ENCODE measurements at places on chromosomes 6 and 20.

DNA sequence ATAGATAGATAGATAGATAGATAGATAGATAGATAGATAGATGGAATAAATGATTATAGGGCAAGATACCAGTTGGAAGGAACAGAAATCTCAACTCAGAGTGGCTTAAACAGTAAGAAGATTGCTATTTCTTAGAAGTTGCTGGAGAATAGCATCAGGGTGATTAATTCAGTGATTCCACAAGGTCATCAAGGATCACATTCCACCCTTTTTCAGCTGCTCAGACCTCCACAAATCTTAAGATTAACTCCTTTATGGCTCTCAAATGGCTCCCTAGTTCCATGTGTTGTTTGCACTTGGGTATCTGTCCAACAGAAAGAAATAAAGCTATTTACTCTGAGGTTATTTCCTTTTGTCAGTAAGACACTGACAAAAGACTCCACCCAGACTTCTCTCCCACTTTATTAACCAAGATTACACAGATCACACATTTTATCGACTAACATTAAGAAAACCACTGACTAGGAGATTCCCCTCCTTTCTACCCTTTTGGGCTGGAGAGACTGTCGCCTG lies 68.3 kb upstream of the KIF16B start:
- no peak for DNase-seq

DNA sequence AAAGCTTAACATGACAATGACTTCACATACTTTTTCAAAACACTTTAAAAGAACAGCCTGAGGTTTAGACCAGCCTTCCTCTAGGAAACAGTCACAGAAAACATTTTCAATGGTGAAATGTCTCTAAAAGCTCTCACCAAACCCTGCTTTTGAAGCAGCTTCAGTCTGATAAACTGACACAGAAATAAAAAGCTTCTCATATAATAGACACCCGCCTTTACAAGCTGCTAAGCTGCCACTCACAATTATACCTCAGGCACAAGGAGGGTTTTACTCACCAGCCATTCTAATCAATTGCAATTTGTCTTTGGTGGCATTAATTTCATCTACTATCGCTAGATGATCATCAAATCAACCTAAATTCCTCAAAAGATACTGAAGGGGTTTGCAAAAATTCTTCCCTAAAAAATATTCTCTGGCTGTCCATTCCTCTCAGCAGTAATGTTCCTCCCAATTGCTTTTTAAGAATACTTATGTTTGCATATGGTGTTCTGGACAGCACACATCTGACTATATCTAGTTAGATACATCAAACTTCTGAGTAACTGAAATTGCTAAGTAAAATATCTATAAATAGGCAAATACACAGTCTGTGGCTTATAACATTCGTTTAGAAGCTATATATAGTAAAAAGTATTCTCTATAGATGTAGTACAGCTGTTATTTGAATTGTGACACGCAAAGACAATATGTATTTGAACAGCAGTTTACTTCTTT lies 29.4 kb downstream of the KIF13A start:
- DNase-seq = no peak

GRCh38 chr6:2560917-2561698 lies 189.6 kb downstream of the MYLK4 start:
- no peak for DNase-seq

DNA sequence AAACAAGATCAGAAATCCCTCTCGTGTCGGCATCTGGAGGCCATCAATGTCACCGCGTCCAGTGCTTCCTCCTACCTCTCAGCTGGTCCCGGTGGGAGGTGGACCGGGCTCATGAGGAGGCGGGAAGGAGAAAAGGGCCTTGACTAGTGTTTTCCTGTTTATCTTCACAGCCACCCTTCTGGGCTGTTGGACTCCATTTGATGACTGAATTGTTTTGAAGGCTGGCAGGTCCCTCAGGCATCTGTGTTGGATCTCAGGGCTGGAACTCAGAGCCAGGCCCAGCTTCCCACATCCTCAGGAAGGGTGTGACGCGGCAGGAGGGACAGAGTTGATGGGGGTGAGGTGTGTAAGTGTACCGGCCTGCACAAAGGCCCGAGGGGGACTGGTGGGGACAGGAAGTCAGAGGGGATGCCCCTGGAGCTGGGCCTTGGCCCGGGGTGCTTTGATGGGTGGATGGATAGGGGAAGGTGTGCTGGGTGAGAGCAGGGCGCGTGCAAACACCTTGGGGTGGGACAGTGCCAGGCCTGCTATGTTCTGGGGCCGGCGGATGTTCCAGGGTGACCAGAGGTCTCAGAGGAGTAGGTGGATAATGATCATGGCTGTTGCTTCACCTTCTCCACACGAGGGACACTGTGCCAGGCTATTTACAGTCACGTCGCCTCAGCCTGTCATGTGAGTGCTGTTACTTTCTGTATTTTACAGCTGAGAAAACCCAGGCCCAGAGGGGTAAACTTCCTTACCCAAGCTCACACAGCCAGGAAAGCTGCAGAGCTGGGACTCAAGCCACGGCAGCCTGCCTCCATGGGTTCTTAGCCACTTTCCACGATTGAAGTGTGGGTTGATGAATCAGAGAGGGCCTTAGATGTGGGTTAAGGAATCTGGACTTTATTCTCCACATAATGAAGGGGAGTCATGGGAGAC lies 17.9 kb upstream of the CHMP4B start:
- DNase-seq = no peak

DNA sequence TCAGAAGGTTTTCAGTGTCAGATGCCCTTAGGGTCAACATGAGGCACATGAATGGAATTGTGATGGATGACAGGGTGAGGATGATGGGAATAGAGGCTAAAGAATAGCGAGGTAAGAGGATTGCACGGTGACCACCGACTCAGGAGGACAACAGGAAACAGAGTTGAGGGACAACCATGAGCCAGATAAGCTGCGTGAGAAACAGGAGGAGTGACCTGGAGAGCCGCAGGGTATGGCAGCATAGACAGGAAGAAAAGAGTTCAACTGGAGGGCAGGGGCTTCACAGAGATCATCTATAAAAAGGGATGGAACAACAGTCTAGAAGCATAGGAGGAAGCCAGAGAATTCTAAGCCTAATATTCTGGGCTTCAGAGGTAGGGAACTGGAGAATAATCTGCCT lies 84.7 kb upstream of the ENPP5 start:
- DNase-seq = no peak

DNA sequence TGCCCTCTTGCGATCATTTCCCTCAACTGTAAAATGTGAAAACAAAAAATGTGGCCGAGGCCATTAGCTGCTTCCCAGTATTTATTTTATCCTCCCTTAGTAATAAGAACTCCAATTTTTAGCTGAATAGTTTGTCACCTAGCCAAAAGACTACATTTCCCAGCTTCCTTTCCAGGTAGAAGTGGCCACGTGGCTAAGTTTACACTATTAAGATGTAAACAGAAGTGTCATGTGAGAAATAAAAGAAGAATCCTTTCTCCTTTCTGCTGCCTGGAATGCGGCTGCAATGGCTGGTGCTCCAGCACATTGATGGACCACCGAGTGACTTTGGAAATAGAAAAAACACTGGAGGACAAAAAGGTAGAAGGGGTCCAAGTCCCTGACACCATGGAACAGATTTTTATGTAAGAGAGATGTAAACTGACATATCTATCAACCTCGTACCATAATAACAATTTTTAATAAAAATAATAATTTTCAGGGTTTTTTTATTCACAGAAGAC lies 268.8 kb downstream of the PKHD1 start:
- DNase-seq = no peak

- no peak for DNase-seq
These were observed 267.6 kb upstream of the SGK1 start for GRCh38 chr6:134585517-134585873.

DNA sequence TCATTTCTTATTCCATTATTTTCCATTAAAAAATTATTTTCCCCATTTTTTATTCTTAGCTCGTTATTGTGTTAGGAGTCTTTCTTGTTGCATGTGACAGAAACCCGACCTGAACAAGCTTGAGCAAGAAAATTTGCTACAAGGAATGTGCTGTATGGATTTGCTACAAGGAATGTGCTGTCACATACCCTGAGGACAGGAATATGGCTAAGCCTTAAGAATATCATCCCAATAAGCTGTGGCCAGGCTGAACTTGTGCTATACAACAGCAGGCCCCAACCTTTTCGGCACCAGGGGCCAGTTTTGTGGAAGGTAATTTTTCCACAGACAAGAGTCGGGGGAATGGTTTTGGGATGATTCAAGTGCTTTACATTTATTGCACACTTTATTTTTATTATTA lies 114.0 kb downstream of the TRMT11 start:
- DNase-seq = no peak

GRCh38 chr20:32586291-32586690 lies 1.2 kb upstream of the NOL4L start:
- no peak for DNase-seq

- DNase-seq = no peak
These were observed 48.4 kb downstream of the DHX35 start for GRCh38 chr20:39010496-39010895.

GRCh38 chr6:108596956-108597355 lies 36.2 kb downstream of the FOXO3 start:
- DNase-seq = no peak

DNA sequence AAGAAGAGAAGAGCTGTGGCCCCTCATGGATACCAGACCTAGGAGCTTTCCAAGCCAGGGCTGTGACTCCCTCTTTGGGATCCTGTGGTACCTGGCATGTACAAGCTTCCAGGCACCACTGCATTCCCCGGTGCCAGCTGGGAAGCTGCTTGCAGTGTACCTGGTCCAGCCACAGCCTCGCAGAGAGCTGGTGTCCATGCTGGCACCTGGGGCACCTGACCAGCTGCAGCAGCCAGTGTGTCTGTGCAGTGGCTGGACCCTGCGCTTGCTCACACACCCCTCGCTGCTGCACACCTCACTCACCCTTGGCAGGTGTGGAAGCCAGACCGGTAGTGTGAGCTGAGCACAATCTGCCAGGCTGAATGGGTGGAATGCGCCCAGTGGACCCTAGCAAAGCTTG lies 190.9 kb upstream of the MAN1A1 start:
- DNase-seq = no peak

DNA sequence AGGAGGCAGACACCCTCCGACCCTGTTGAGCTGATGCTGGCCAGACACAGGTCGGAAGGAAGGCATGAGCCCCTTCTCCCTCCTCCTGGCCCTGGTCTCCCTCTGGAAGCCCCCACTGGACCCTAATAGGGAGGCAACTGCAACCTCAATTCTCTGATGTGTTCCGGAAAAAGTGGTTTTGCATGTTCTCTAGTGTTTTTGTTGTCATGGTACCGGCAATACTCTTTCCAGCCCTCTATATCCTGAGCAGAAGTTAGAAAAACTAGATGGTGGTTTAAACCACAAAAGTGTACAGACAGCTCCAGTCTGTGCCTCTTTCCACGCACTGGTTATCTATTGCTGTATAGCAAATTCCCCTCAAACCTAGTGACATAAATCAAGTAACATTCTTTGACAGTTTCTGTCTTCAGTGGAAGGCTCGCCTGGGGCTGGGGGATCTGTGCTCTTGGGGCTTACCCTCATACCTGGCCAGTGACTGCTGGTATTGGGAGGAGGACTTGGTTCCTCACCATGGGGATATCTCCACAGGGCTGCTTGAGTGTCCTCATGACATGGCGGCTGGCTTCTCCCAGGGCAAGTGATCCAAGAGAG lies 37.0 kb downstream of the SYTL3 start:
- no peak for DNase-seq

- no peak for DNase-seq
These were observed 4.9 kb downstream of the ELMO2 start for GRCh38 chr20:46401478-46401860.

- DNase-seq = no peak
These were observed 1359.4 kb upstream of the GJE1 start for GRCh38 chr6:140773276-140773675.

DNA sequence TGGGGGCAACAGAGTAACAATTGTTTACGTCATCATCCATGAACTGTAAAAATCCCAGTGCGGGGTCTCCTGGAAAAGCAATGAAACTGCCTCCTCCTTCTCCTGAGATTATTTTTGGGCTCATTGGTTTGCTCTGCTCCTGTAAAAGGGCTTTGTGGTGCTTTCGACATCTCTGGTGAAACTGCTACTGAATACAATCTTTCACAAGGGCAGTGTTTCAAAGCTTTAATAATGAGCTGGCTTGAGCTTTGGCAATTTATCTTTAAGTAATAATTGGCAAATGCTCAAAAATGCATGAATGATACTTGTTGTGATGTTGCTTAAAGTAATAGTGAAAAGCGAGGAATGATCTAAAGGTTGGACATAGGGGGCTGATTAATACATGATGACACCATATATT lies 43.5 kb upstream of the ENPP1 start:
- no peak for DNase-seq

DNA sequence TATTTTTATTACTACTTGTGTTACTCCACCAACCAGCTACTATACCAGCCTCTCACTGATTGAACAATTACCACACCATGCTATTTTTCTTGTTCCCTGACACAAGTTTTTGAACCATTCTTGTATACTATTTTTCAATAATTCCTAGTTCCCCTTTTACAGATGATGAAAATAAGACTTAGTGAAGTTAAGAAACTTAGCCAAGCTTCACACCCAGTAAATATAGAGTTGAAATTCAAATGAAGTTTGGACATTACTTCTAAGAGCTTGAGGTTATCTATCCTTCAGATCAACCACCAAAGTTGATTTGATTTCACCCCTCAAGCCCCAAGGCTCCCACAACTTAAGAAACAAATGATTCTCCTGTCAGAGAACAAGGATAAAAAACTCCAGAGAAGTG lies 13.1 kb upstream of the BCAS1 start:
- DNase-seq = no peak

DNA sequence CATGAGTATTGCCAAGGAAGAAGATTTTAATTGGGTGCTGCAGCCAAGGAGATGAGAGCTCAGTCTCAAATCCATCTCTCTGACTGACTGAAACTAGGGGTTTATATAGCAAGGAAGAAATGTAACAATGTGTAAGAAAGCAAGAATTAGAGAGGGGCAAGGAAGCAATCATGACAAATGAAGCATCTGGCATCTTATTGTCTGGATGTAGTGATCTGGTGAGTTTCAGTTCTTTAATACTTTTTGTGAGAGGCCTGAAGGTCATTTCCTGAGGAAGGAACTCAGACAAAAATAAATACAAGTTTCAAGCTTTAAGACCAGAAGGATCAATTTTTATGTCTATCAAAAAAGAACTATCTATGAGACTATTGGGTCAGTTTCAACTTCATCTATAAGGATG lies 64.2 kb downstream of the HTR1E start:
- no peak for DNase-seq

- no peak for DNase-seq
These were observed 26.5 kb upstream of the PPP1R14C start for GRCh38 chr6:150116200-150116800.

DNA sequence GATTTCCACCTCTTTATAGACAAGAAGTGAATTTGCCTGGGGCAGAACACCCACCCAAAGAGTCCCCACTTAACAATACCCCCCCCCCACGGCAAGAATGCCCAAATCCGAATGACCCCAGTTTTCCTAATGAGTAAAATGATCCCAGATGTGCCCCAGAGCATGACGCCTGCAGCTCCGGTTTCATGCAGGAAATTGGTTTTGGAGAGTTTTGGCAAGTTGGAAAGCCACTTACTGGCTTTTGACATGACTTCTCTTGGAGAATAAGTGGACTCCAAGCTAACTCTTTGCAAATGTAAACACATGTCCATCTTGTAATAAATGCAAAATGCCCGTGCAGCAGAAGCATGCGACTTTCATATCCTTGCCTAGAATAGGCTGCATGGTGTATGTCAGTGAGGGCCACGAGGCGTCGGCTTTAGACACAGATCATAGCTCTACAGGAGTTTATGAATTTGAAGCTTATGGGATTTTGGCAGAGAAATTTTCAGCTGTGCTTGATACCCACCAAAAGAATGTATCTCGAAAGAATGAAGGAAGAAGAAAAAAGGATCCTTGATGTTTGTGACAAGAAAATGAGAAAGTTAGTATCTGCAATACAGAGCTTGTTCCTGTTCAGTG lies 24.2 kb downstream of the EDN3 start:
- no peak for DNase-seq

- no peak for DNase-seq
These were observed 11.0 kb downstream of the GFRA4 start for GRCh38 chr20:3652221-3652620.

Data from head of caudate nucleus (tissue), 42 donors.